ENCODE measurements at places on chromosomes 6 and 20.

DNA sequence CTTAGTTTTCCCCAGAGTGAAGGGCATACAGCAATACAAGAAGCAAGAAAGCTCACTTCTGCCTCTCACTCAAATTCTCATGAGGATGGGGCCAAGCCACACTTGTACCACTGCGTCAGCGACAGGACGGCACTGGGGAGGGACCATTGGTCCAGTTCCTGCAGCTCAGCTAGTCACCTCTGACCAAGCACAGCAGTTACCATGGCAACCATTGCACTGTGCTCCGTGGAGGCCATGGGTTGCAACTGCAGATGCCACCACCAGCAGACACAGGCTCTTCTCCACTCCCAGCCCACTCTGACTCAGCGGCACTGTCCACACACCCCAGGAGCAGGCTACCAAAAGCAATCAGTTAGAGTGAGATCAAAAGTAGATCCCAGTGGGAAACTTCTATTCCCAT, 441.1 kb upstream of the ARID1B start:
- DNase-seq: no peak

DNA sequence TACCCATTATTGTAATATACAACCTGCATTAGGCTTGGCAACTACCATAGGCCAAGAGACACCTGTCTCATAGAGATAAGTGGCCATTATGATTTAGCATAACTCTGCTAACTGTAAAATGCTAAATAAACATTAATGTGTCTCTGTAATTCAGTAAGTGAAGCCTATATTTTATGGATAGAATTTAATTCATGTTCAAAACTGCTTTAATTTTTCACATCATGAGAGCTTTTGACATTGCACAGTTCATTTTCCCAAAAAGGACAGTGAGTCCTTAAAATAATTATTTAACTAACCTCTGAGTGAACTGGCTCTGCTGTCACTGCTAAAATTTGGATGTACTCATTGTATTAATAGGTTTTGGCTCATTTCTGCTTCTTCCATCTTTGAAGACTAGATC, 41.4 kb upstream of the TMX4 start:
- no peak for DNase-seq

DNA sequence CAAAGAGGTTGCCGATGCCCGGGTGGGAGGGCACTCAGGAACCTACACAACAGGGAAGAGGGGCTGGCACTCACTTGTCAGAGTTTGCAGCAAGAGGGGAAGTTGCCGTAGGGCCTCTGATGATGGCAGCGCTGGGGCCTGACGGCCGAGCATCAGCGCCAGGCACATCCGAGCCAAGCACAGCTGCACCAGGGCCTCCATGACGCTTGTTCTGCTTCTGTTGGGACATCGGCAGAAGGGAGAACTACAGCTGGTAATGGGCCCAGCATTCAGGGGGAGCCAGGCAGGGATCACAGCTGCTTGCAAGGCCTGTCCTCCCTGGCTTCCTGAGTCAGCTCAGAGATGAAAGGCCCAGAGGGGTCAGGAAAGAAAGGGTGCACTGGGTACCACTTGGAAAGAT, 367.7 kb downstream of the CDH4 start:
- no peak for DNase-seq

- DNase-seq: no peak
Measured at GRCh38 chr6:110646951-110647910, 168.0 kb downstream of the CDK19 start.

DNA sequence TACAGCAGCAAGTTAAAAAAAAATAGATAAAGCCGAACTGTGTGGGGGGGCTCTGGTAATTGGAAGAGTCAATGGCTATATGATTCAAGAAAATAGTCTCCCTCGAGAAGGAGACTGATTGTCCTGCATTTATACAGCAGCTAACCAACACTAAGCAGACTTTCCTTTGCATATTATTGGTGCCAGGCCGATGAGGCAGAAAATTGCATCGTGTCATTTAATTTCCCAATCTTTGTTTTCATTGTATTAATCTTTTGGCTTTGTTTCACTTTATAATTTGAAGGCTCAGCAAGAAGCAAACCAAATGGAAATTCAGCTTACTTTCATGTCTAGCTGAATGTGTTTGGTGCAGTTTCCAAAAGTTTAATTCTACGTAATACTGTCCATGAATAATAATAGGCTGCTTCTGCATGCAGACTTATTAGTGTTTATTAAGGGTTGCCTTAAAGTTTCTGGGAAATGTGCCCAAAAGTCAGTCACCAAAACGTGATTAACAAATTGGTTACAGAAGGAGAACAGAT, 258.5 kb downstream of the HACE1 start:
- DNase-seq: no peak

- DNase-seq: no peak
Measured at GRCh38 chr20:63500902-63501817, 2.3 kb upstream of the EEF1A2 start.

- DNase-seq: no peak
Measured at GRCh38 chr6:74415056-74415455, 719.1 kb downstream of the CD109 start.

DNA sequence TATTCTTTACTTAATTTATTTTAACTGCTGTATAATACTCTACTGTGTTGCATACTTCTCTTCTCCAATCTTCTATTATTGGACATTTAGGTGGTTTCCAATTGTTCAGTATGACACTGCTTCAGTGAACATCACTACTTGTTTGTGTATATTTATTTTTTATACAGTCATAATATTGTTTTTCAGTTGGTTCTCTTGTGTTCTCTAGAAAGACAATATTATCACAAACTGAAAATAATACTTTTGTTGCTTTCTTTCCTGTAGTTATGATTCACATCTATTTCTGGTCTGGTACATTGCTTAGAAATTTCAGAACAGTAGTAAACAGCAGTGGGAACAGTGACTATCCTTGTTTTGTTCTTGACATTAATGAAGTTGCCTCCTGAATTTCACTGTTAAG, 62.8 kb upstream of the GTSF1L start:
- no peak for DNase-seq

DNA sequence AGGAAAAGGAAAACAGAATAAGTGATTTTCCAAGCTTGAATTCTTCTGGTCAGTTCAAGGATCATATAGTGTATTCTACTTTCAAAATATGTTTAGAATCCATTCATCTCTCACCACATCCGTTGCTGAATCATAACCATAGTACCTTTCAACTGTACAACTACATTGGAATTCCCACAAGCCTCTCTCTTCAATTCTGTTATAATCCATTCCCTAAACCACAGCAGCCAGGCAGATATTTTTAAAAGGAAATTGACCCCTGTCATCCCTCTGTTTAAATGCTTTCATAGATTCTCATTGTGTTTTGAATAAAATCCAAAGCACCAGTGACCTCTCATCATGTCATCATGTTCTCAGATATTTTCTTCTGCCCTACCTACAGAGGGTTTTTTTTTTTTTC, 412.7 kb downstream of the GRIK2 start:
- no peak for DNase-seq

- DNase-seq: no peak
Measured at GRCh38 chr20:60038400-60039008, 80.3 kb downstream of the CDH26 start.

- no peak for DNase-seq
Measured at GRCh38 chr6:169988769-169989550, 237.5 kb downstream of the ERMARD start.

DNA sequence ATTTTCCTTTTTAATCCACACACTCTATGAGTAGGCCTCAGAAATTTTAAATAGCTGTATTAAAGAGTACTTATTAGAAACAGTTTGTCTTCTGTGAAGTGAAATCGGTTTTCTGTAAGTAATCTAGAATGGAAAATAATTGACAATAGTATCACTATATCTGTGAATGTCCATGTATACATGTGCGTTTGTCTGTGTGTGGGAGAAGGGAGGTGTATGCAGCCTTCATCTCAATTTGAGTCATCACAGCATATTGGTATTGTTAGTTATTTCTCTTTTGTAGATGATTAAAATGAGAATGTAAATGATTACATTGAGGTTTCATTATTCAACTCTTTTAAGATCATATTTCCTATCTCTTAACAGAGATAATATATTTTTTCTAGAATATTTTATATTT, 206.0 kb downstream of the EYS start:
- DNase-seq: no peak

DNA sequence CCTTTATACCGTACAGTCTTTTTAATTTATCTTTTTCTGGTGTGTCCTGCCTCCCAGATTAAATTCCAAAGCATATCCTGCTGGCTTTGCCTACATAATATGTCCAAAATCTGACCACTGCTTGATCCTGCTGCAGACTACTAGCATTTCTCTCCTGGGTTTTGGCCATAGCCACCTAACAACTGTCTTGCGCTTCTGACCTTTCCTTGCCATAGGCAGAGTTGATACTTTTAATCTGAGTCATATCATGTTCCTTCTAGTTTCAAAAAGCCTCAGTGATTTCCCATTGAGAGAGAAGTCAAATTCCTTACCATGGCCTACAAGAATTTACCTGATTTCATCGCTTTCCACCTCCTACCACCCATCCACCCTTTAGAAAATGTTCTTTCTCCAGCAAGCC, 104.8 kb downstream of the BCKDHB start:
- DNase-seq: no peak

GRCh38 chr20:21901470-21902275, 196.2 kb downstream of the PAX1 start:
- DNase-seq: no peak

- DNase-seq: no peak
Measured at GRCh38 chr6:37134036-37134395, 35.9 kb upstream of the PIM1 start.

GRCh38 chr6:16397623-16398022, 159.2 kb downstream of the GMPR start:
- no peak for DNase-seq

DNA sequence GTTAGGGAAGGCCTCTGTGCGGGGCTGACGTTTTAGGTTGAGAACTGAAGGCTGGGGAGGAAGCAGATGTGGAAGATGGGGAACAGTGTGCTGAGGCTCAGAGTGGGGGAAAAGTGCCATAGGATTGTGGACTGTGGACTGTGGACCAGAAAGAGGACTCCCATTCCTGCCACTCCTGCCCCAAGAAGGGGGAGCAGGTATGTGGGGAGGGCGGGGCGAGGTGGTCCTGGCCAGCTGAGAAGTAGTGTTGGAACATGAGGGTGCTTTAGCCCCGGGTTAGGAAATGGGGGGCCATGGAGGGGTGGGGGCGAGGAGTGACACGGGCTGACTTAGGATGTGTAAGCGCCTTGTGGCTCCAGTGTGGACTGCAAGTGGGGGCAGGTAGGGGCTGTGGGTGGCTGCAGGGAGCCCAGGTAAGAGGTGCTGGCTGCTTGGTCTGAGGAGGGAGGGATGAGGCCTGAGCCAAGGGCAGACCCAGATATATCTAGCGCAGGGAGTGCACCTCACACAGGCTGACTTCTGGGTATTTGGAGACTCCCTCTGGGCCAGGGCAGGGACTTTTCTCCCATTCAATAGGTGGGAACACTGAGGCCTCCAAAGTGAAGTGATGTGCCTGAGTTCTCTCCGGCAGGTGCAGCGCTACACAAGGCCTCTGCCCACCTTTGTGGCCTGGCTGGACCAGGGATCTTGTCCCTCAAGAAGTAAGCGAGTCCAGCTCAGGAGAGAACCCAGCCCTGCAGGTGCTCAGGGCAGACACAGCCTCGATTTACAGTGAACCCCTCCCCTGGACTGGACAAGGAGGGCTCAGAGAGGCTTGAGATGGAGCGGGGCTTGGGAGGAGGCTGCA, 76.6 kb upstream of the TOX2 start:
- DNase-seq: no peak

DNA sequence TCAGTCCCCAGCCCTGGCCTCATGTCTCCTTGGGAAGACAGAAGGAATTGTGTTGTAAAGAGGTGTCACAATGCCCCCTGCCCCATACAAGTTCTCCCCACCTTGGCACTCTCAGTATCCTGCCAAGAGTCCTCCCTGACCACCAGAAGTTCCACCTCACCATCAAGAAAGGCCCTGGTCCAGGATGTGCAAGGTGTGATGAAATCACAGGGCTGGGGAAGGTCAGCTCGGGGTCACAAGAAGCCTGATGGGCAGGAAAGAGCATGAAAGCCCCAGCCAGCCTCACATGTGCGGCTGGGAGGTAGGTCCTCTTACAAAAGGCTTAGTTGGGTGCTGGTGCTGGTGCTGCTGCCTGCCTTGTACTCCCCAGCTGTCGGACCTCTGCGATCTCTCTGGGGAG, 12.9 kb upstream of the C6orf132 start:
- DNase-seq: no peak

GRCh38 chr6:64104051-64104450, 468.4 kb downstream of the PHF3 start:
- DNase-seq: no peak

- DNase-seq: no peak
Measured at GRCh38 chr6:125110056-125110455, 43.5 kb upstream of the TPD52L1 start.

GRCh38 chr6:93827728-93828127, 408.4 kb upstream of the EPHA7 start:
- DNase-seq: no peak

- no peak for DNase-seq
Measured at GRCh38 chr6:31952140-31952805, 6.4 kb downstream of the CFB start.

DNA sequence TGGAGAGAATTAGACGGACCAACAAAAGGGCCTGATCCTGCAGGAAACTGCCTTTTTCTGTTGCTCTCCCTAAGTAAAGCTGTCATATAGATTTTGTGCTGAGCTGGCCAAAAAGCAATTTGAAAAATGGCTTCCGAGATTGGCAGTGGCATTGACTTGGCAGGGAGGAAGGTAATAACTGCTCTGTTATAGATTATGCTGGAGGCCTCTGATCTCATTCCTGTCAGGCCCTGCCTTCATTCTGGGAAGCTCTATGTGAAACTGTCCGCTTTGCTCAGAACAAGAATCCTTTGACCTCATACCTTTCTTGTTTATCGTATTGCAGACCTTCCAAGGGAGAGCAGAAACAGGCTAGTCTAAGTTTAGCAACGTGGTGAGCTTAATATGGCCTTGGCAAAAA, 234.4 kb downstream of the PHACTR1 start:
- no peak for DNase-seq

- DNase-seq: no peak
Measured at GRCh38 chr6:41464481-41464880, 81.7 kb upstream of the FOXP4 start.

GRCh38 chr6:157550114-157550989, 169.4 kb downstream of the ZDHHC14 start:
- DNase-seq: no peak

DNA sequence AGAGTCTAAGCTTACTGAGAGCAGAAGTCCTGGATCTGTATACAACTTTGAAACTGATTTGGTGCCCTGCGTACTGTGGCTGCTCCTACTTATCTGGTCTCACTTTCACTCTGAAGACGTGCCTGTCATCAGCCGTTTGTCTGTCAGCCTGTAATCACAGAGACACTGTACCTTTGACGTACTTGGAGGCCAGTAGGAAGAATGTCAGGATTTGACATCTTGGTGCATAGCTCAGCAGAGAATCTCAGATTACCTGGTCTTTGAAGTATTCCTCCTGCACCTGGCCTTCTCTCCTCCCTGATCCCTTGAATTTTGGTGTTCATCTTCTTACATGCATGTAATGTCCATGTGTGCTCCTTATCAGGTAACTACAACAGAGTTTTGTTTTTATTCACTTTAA, 37.7 kb downstream of the DSE start:
- no peak for DNase-seq
